ENCODE measurements at places on chromosomes 4 and X. TPM values are rescaled to one million over a fixed set of nuclear protein-coding genes. Genes with fewer than 3 reads are reported as not detected.

Gene PACRGL
- 29.6 TPM for total RNA-seq

Gene DDX53
- not detected for total RNA-seq

Gene RRH
- total RNA-seq = 0.47 TPM

Gene MAGEA12
- total RNA-seq = not detected

Gene LRCH2
- 4.2 TPM for total RNA-seq

Gene CLNK
- total RNA-seq = not detected

- DNase-seq = no peak
Measured at GRCh38 chr4:186771624-186772023, 48.0 kb upstream of the FAT1 start.

DNA sequence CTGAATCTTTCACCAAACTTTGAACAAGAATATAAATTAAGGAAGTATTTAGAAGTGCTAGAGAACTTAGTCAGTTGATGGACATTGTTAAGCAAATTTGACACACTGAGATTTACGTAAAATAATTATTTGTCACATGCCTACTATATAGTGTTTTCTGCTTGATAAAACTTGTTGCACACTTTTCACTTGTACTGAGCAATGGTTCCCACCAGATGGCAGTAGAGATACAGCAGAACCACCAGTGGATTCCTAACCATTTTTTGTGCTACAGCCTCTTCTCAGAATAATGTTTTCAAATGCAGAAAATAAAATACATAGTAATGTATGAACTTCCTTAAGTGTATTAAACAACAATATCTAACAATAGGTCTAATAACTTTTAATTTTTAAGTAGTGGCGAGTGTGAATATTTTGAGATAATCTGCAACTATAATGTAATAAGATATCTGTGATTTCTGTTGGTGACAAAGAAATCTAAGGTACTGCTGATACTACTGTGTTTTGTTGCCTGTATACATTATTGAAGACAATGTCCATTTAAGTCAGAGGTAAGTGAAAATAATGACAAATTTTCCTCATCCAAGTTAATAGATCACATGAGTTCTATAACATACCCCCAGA is 81.2 kb downstream of the APOOL start:
- peak; percentile 40 for DNase-seq

GRCh38 chrX:140572724-140573123 is 67.9 kb upstream of the SOX3 start:
- peak; percentile 41 for DNase-seq

- DNase-seq = no peak
Measured at GRCh38 chrX:31555506-31555905, 483.7 kb upstream of the FTHL17 start.

DNA sequence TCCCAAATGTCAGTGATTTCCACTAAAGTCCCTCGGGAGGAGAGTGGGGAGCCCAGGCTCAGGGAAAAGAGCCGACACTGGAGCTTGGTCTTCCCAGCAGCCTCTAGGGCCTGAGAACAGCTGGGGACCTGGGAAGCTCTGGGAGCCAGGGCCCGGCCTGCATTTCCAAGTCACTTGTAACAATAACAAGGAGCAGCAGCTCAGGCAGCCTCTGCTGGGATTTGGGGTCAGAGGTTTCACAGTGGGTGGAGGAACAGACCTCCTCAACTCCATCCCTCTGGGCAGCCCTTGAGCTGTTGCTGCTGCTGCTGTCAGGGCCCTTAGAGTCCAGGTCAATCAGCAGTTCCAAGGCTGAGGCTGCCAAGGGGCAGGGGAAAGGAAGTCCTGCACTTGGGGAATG is 11.1 kb downstream of the STARD8 start:
- no peak for DNase-seq

DNA sequence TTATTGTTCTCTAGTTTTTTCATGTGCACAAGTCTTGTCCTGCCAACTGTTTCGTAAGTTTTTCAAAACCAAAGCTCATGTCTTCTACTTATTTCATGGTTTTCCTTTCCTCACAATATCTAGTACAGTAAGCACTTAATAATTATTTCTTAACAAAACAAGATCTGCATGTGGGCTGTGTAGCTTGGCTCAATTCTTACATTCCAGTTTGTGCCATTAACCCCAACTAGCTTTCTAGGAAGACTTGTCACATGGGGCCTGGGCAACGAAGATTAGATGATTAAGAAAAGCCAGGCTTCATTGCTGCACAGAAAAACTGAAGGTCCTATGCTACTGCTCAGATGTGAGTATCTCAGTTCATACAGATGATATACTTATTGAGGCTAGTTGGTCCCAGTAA is 155.3 kb upstream of the TEX13A start:
- no peak for DNase-seq

- DNase-seq = no peak
Measured at GRCh38 chrX:78321809-78322208, 5.6 kb downstream of the CYSLTR1 start.

DNA sequence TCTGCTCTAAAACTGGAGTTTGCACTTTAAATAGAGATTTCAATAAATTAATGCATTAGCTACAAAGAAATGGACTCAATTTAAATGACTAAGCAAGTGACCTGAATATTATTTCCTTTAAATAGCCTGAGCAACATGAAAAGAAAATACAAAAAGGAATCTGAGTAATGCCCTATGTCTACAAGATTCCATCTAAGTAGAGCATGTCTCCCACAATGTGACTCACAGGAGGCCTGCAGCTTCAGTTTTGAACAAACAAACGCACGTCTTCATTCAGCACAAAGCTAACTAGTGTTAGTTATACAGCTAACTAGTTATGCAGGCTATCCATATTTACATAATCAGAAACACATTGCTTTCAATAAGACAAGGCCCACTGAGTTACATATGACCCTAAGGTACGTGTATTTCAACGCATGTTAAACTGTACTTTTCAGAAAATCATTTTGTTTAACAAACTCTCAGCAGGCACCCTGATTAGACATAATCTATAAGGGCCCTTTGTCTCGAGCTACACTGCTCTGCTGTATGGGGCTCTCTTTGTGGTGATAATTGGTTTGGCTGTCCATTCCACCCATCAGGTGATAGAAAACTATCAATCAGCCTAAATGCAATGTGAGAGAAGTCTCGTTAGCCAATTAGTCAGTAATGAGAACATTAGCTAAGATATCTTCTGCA is 116.5 kb downstream of the MAML3 start:
- DNase-seq = no peak

GRCh38 chr4:73901031-73901430 is 31.8 kb downstream of the CXCL1 start:
- no peak for DNase-seq

DNA sequence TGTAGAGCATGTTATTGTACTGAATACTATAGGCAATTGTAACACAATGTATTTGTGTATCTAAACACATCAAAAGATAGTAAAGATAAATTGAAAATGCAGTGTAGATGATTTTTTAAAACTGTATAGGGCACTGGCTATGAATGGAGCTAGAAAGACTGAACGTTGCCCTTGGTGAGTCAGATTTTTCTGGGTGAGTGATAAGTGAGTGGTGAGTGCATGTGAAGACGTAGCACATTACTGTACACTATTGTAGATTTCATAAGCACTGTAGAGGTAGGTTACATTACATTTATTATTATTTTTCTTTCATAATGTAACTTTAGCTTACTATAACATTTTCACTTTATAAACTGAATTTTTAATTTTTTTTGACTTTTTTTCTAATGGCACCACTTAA is 1491.6 kb downstream of the TECRL start:
- DNase-seq = no peak

GRCh38 chr4:26731351-26732035 is 129.1 kb upstream of the STIM2 start:
- DNase-seq = no peak

GRCh38 chr4:56130606-56131155 is 181.9 kb downstream of the CEP135 start:
- DNase-seq = peak; percentile 5
